ENCODE measurements at places on chromosomes 2 and 18.

DNA sequence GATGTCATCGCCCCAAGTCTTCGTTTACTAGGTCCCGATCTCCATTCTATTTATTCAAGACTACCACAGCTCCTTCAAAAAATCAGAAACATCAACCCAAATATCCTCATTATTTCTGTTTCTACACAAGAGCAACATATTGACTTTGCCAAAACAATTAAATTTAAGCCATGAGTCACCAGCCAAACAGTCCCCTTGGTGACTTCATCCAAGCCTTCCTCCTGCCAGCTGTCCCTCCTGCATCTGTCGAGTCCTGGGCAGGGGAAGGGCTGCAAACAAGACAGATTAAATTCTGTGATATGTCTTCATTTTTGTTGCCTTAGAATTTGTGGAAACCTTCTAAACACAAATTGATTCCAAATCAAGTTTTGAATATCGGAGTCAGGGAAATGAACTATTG, 110.3 kb downstream of the SP3 start:
- no peak for DNase-seq

GRCh38 chr18:73340135-73340977, 472.6 kb upstream of the NETO1 start:
- no peak for DNase-seq

GRCh38 chr2:127106457-127106990, 430 bp downstream of the BIN1 start:
- no peak for DNase-seq

GRCh38 chr2:98009887-98010760, 14.4 kb upstream of the TMEM131 start:
- DNase-seq, result no peak

- DNase-seq, result no peak
These were observed 33.2 kb downstream of the B3GNT2 start for GRCh38 chr2:62229082-62229605.

- no peak for DNase-seq
These were observed 116.6 kb upstream of the PELI1 start for GRCh38 chr2:64260817-64261216.

GRCh38 chr2:10947005-10947440, 35.3 kb downstream of the KCNF1 start:
- no peak for DNase-seq

DNA sequence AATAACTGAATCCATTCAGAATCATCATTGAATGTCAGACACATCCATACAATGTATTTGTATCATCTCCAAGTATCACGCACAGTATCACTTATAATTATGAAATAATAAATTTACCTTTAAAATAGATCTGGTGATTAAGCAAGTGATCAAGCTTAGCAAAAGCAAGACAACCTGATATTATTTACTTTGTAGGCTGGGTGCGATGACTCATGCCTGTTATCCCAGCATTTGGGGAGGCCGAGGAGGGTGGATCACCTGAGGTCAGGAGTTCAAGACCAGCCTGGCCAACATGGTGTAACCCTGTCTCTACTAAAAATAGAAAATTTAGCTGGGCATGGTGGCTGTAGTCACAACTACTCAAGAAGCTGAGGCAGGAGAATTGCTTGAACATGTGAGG, 421.0 kb upstream of the NETO1 start:
- no peak for DNase-seq

DNA sequence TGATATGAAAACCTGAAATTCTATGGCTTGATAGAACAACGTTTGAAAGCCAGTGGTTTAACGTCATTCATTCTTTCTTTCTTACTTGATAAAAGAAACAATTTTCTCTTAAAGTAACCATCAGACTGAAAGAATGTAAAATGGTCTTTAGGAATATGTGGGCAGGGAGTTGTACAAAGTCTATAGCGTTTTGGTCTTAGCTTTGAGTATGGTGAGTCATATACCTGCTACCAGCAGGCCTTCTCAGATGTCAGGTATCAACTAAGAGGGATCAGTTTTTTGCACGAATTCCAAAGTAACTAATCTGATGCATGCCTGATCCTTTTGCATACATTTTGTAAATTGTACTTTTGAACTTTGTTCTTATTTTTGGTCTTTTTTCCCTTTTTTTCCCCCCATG, 101.5 kb upstream of the DSEL start:
- no peak for DNase-seq

DNA sequence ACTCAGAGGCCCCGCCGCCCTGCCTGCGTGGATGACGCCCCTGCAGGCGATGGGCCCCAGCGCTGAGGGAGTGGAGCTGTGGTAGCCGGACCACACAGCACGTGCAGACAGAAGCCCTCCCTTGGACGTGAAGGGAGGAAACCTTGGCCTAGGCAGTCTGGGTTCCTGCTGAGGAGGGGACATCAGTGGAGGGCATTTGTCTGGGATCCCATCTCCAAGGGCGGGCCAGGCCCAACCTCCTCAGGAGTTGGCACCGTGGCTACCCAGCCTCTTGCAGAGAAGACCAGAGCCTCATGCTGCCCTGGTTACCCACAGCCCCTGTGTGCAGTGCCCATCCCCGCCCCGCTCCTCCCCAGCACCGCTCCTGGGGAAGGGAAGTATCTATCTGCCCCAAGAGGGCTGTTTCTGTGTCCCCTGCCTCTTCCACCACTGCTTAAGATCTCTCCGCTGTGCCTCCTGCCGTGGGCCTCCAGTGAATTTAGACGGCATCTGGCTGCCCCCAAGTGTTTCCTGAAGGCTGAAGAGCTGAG, 241.8 kb downstream of the KLHL29 start:
- DNase-seq, result no peak

DNA sequence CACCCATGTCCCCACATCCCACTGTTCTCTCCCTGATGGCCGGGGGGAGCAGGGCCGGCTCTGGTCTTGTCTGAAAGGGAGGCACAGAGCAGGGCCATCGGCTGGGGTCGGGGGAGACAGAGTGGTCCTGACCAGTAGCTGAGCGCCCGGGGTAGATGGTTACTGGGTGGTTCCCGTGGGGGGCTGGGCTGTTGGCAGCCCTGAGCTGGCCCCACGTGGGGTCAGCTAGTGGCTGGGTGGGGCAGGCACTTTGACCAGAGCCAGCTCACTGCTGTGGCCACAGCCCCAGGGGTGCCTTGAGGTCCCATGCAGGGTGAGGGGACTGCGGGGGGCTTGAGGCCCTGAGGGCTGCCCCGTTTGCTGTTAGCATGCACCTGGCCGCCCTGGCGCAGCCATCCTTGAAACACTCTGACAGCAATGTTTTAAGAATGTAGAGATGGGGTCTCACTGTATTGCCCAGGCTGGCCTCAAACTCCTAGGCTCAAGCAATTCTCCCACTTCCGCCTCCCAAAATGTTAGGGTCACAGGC, 12.3 kb upstream of the NEU4 start:
- no peak for DNase-seq

- DNase-seq, result no peak
These were observed 194.9 kb downstream of the CTIF start for GRCh38 chr18:48733643-48734253.

DNA sequence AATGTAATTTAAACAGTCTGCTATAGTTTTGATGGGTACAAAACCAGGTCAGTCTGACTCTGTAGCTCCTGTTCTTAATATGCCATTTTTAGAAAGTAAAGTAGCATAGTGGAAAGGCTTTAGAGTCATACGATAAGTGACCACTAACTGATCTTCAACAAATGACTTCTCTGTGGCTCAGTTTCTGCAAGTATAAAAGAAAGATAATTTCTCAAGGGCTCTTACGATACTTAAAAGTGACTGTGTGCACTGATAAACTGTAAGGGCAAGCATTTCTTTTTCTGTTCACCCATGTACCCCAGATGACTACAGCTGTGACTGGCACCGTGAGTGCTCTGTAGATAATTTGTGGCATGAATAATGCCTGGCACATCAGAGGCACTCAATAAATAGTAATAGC, 178.7 kb downstream of the LCLAT1 start:
- DNase-seq, result no peak

DNA sequence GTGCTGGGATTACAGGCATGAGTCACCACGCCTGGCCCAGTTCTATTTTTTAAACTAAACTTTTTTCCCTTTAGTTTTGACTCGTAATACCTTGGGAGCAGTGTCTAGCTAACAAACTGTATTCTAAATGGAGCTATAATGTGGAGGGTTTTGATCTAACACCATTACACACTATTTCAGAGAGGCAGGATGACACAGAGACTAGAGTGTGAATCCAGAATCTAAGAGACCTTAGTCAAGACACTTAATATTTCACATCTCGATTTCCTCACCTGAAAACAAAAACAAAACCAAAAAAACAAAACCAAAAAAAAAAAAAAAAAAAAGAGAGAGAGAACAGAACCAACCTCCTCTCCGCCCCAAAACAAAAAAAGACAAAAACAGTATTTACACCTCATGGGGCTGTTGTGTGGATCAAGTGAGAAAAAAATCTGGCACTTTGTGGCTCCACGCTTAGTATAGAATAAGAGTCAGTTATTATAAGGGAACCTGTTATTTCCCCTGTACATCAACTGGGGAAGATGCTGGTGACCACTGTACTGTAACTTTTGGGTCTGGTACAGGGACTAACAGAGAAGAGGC, 31.3 kb downstream of the DARS1 start:
- no peak for DNase-seq

DNA sequence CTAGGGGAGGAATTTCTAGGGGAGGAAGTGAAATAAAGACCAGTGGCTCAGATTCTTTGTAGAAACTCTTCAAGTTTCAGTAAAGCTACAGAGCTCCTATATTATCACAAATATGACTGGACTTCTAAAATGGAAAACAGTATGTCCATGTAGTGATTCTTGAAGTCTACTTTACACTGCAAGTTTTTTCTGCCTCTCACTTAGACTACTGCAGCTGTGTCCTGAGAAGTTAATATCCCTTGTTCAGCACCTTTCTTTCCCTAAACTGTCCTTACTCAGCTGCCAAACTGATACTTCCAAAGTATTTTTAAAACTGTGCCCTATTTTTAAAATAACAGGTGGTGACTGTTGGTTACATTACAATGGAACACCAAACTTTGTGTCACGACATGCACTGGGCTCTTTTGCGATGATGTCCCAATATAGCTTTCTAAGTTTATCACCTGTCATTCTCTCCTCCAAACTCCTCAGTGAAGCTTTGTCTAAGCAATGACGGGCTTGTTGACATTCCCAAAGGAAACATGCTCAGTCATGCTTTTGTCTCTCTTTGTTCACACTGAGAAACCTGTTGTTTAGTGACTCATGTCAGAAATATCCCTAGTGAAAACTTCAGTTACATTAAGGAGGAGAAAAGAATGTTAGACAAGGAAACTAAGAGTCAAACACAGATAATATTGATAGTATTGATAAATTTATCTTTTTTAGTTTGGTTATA, 341.1 kb downstream of the ARL6IP6 start:
- DNase-seq, result no peak

DNA sequence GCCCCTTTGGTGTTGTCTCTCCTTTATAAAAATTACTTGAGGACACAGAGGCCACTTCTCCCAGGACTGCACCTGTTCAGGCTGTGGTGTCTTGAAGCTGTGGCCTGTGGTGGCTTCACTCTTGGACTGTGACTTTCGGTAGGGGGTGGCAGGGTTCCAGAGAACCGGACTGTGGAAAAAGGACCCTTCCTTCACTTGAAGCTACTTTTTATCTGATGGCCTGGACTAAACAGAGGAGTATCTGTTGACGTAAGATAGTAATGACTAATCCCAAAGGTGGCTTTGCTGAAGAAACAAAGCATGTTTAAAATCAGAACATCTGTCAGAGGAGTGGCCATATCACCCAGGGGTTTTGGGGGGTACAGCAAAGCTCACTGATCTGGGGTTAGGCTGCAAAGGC, 60.8 kb downstream of the CENPO start:
- DNase-seq, result no peak

DNA sequence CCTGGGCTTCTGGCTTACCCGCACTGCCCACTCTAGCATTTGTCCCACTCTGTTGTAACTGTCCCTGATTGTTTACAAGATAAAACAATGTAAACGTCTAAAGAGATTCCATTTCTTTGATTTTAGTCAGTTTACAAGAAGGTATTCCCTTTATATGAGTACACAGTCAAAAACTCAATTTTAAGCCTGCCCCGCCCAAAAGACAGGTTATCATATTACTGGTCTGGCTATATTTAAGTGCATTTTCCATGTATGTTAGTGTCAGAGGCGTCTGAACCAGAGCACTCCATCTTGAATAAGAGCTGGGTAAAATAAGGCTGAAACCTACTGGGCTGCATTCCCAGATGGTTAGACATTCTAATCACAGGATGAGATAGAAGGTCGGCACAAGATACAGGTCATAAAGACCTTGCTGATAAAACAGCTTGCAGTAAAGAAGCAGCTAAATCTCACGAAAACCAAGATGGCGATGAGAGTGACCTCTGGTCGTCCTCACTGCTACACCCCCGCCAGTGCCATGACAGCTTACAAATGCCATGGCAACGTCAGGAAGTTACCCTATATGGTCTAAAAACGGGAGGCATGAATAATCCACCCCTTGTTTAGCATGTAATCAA, 15.0 kb downstream of the GPR45 start:
- no peak for DNase-seq

GRCh38 chr2:4947911-4948310, 744.3 kb upstream of the SOX11 start:
- no peak for DNase-seq

DNA sequence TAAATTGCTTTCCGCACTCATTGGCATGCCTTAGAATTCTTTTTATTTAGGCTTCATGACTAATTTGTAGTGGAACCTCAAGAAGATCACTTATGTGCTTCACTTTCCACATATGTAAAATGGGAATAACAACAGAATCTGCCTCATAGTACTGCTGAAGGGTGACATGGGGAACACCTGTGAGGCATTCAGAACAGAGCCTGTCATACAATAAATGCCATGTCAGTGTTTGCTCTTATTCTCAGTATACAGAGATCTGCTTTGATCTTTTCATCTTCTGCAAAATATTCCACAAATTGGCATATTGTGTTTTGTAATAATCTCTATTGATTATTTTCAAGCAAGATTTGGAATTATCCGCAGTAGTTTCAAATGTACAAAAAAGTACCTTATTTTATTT, 17.4 kb upstream of the CPS1 start:
- no peak for DNase-seq

DNA sequence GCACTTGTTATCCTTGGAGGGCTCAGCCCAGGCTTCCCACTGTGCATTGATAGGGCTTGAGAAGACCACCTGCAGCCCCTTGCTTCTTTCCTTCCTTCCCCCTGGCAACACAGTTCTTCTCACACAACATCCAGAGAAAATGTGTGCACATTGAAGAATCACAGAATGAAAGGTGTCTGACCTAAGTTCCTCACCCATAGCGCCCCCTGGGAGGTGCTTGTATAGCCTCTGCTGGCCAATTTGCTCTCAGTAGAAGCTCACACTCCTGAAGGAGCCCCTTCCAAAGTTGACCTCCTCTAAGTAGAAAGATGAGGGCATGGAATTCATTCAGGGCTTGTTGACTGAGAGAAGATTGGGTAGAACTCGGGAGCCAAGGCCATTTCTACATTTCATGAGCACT, 758.4 kb upstream of the KLHL29 start:
- no peak for DNase-seq

DNA sequence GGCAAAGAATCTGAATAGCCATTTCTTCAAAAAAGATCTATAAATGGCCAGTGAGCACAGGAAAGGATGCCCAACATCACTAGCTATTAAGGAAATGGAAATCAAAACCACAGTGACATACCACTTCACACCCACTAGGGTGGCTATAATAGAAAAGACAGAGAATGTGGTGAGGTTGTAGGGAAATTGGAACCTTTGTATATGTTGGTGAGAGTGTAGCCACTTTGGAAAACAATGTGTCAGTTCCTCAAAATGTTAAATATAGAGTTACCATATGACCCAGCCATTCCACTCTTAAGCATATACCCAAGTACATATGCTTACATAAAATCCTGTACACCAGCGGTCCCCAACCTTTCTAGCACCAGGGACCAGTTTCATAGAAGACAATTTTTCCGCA, 152.8 kb downstream of the SMAD2 start:
- no peak for DNase-seq

- no peak for DNase-seq
These were observed 10.1 kb downstream of the BAZ2B start for GRCh38 chr2:159606287-159606686.
